ENCODE measurements at places on chromosomes 12 and 14. TPM values are rescaled to one million over a fixed set of nuclear protein-coding genes. Genes with fewer than 3 reads are reported as not detected.

DNA sequence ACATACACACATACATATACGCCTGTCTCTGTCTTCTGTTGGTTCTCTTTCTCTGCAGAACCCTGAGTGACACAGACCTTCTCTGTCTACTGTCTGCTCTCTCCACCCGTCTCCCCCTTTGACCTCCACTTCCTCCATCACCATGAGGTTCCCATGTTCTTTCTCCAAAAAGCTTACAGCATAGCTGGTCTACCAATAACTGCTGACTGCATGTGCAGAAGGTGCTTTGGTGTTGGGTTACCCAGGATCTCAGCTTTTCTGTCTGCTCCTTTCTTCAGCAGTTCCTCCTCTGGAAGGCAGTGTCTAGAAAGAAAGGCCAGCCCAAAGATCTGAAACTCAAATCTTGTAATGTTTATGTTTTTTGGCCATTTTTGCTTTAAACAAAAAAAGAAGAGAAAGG, 125.6 kb downstream of the SMOC1 start:
- H3K4me1 ChIP-seq, result peaks cover 13% of the 10 kb centered on the region
- no peaks in the 10 kb centered on the region for H3K27me3 ChIP-seq
- H3K27ac ChIP-seq, result no peak overlapping the region
- no peak overlapping the region for H3K4me3 ChIP-seq

DNA sequence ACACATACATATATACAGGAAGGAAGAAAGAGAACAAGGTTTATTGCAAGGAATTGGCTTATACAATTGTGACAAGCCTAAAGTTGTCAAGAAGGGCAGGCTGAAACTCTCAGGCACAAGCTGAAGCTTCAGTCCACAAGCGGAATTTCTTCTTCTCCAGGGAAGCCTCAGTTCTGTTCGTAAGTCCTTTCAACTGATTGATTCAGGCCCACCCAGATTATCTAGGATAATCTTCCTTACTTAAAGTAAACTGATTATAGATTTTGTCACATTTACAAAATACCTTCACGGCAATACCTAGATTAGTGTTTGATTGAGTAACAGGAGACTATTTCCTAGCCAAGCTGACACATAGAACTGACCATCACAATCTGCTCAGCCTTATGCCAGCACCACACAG, 81.5 kb upstream of the TMEM260 start:
- no peak overlapping the region for H3K4me3 ChIP-seq
- DNase-seq, result no peak
- no peaks in the 10 kb centered on the region for H3K27me3 ChIP-seq
- no peaks in the 10 kb centered on the region for H3K36me3 ChIP-seq
- no peaks in the 10 kb centered on the region for H3K4me1 ChIP-seq

KRT71 gene
- not detected for total RNA-seq

SLC2A14 gene
- total RNA-seq, result not detected

- peak; percentile 91 for DNase-seq
- H3K27me3 ChIP-seq, result no peaks in the 10 kb centered on the region
- H3K4me1 ChIP-seq, result peaks cover 14% of the 10 kb centered on the region
- peak overlapping the region; percentile 11 for H3K27ac ChIP-seq
Observed at GRCh38 chr14:35992816-35993683, 166.9 kb downstream of the BRMS1L start.

GRCh38 chr12:89470741-89471509, 53.7 kb downstream of the GALNT4 start:
- H3K27ac ChIP-seq, result no peak overlapping the region
- no peak overlapping the region for H3K4me3 ChIP-seq
- no peaks in the 10 kb centered on the region for H3K4me1 ChIP-seq
- DNase-seq, result no peak

SHMT2 gene
- 46.3 TPM for total RNA-seq

DNA sequence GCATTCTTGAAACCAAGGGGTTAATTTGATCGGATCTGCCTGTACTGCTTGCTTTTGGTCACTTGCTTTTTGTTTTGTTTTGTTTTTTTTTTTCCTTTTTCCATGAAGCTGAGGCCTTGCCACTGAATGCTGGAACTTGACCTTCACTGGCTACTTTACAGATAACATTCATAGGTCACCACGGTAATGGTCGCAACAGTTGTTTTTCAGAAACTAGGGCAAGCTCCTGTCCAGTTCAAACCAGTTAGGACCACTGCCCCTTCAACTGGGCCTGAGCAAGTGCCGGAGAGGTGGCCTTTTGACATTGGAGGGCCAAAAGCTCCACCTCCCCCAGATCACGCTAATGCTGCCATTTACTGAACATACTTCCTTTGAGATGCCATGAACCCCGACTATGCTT, 147.6 kb downstream of the FOXN3 start:
- no peak overlapping the region for H3K27ac ChIP-seq
- H3K27me3 ChIP-seq, result no peaks in the 10 kb centered on the region
- peaks cover 19% of the 10 kb centered on the region for H3K4me1 ChIP-seq
- DNase-seq, result no peak
- no peaks in the 10 kb centered on the region for H3K36me3 ChIP-seq

EML5 gene
- total RNA-seq, result 7.9 TPM

FAM161B gene
- total RNA-seq, result 4.6 TPM

DNA sequence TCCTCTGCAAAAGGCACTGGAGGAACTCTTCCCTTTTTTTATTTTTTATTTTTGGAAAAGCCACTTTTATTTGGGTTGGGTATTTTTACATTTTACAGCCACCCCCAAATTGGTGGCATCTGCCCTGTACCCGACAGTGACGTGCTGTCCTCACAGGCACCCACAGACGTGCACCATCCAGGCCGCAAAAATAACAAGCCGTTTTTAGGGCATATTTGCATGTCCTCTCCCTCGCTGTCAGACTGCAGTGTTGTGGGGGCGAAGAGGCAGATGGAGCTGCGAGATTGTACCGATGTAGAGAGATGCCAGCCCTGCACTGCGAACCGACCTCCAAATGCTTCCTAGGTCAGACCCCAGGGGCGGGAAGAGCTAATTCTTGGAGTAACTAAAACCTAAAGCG, 12.2 kb downstream of the JDP2 start:
- H3K4me3 ChIP-seq, result no peak overlapping the region
- no peak for DNase-seq
- H3K36me3 ChIP-seq, result peaks cover 1% of the 10 kb centered on the region

DNA sequence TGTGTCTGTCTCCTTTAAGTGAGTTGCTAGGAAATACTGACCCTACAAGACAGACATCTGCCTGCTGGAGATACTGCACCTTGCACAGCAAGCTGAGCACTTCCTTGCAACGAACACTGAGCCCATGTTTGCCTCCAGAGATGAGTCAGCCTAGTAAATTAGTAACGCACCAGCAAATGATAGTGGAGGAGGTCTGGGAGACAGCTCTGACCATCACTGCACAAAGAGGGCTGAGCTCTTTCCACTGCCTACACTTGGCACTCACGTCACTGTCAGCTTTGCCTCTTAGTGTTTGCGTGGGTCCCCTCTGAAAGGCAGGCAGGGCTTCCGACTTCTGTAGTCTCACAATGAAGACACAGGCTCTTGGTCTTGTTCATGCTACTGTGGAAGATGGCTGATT, 109.0 kb downstream of the APAF1 start:
- H3K4me3 ChIP-seq, result no peak overlapping the region
- no peak for DNase-seq
- H3K27ac ChIP-seq, result no peak overlapping the region
- no peaks in the 10 kb centered on the region for H3K36me3 ChIP-seq
- H3K4me1 ChIP-seq, result no peaks in the 10 kb centered on the region

FAM186B gene
- total RNA-seq, result 1.1 TPM

DNA sequence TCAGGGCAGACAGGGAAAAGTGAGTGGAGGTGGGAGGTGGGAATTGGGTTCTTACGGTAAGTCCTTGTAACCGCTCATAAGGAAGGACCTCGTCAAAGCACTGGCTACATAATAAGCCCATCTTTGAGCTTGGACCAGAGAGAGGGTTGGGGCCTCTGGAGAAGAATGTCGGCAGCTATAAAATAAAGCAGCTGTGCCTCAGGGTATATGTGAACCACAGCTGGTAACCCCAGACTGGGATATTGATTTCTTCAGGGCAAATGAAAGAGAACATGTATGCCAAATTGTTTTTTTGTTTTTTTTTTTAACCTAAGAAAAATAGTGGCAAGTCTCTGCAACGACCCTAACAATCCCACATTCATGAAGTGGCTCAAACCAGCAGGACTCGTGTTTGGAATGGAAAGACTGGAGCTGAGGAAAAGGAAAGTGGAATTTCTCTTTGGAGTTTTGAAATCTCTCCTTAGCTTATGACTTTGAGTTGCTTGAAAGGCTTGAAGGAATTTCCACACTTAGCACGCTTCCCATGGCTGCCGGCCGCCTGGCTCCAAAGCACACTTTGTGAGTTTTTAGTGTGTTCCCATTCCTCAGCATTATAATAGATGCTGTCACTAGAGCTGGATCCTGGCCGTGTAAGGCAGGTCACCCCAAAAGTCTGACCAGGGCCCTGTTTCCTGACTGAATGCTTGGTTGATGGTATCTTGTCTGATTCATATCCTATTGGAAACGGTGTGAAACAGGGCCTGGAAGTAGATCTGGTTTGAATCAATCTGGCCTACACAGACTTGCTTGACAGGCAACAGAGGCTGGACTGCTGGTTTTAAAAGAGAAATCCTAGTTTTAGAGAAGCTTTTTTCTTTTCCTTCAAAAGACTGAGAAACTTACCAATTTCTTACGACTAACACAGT, 244.7 kb downstream of the MSRB3 start:
- no peaks in the 10 kb centered on the region for H3K36me3 ChIP-seq
- H3K27me3 ChIP-seq, result no peaks in the 10 kb centered on the region
- H3K27ac ChIP-seq, result no peak overlapping the region
- no peak overlapping the region for H3K4me3 ChIP-seq
- peak; percentile 47 for DNase-seq

PIWIL1 gene
- total RNA-seq, result not detected

Measured in thyroid gland (tissue), 4 donors.